ENCODE measurements at places on chromosomes 5 and 9.

GRCh38 chr9:8365466-8366160, 566.0 kb upstream of the DMAC1 start:
- no peak for DNase-seq

DNA sequence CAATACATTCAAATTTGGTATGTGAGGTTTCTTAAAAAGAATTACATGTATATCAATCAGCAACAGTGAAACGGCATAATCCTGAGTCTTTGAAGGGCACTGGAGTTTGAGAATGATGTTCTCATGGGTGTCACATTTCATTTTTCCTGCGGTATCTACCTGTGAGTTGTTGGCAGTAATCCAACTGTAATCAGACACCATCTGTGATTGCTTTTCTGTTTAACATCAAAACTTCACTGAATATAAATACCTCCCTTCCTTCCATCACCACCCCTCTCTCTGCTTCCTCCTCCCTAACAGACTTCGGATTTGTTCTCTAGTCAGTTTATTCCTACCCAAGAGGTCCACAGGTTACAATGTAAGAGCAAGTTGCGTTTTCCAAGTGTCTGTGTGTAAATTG, 275.2 kb upstream of the PCSK5 start:
- no peak for DNase-seq

- DNase-seq, result no peak
Observed at GRCh38 chr5:103345461-103345860, 86.9 kb downstream of the MACIR start.

- DNase-seq, result peak; percentile 77
Observed at GRCh38 chr5:32942225-32942989, 231.3 kb downstream of the NPR3 start.

GRCh38 chr9:19174127-19174912, 47.0 kb upstream of the PLIN2 start:
- DNase-seq, result peak; percentile 90

- DNase-seq, result peak; percentile 37
Observed at GRCh38 chr9:37969130-37969529, 65.2 kb upstream of the SLC25A51 start.

DNA sequence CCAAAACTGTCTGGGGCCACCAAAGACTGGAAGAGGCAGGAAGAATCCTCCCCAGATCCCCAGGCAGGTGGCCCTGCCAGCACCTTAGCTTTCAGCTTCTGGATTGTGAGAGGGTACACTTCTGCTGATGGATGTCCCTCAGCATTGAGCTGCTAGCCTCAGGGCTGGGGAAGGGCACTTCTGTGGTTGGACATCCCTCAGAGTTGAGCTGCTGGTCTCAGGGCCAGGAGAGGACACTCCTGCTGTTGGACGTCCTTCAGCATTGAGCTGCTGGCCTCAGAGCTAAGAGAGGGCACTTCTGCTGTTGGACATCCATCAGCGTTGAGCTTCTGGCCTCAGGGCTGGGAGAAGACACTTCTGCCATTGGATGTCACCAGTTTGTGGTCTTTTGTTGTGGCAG, 83.8 kb upstream of the FCN1 start:
- DNase-seq, result no peak

DNA sequence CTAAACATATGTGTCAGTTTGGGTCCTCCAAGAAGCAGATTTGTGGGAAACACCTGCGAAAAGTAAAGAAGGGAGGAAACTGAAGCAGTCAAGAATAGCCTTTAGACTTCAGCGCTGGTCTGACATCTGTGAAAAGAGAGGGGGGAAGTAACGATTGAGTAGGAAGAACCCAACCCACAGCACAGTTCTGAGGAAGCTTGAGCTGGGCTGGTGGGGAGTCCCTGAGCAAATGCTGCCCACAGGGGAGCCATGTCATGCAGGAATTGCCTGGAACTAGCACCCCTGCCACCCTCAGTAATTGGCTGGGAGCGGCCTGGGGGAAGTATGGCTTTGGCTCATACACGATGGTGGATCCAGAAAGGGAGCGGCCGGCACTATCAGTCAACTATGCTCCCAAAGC, 20.6 kb downstream of the FAM240B start:
- DNase-seq, result no peak

- no peak for DNase-seq
Observed at GRCh38 chr9:127047971-127048370, 74.5 kb downstream of the ANGPTL2 start.

DNA sequence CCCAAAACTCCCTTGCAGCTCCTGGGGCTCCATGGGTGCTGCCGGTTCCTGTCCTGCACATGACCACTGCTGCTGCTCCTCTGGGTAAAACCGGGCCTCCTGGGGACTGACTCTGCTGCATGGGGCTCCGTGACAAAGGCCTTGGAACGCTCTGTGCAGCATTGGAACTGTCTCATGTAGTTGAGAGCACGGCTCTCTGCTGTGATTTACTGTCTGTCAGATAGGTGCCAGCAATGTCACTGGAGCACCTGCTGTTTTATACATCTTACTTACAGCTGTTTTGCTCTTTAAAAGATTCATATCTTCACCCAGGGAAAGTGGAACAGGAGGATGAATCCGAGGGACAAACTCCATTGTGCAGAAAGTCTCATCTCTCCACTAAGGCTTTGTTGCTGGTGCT, 138.1 kb downstream of the YIPF5 start:
- no peak for DNase-seq

- no peak for DNase-seq
Observed at GRCh38 chr5:41406424-41406823, 104.0 kb downstream of the PLCXD3 start.

- no peak for DNase-seq
Observed at GRCh38 chr5:133415906-133416305, 196.4 kb downstream of the FSTL4 start.

- no peak for DNase-seq
Observed at GRCh38 chr5:57243286-57244137, 69.7 kb downstream of the GPBP1 start.

DNA sequence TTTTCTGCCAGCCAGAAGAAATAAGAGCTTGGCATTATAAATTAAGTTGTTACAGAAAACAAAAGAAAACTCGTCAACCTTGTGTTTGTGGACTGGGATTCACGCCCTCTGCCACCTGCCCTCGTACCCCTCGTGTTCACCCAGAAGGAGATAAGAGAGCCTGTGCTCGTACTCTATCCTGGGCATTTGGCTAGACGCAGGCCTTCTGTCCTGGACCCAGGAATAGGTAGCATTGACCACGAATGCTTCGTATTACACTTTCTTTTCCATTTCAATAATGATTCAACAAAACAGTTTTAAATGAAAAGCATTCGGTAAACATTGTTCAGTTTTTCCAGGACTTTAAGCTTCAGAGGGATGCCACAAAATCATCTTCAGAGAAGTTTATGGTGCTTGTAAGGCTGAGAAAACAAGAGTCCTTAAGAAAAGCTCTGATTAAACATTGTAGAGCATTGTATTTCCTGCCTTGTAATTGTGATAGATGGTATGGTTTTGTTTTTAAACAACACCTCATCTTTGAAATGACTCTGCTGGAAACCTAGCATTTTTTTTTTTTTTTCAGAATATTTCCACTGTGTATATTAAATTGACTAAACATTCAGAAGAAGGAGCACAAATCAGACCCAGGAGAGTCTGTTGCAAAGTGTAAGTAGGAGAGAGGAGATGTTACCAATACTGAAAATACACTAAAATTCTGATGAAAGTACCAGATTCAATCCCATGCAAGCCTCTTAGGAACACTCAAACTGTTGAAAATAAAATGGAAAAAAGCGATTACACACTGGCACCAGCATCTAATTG, 27.6 kb downstream of the MTX3 start:
- DNase-seq, result no peak

DNA sequence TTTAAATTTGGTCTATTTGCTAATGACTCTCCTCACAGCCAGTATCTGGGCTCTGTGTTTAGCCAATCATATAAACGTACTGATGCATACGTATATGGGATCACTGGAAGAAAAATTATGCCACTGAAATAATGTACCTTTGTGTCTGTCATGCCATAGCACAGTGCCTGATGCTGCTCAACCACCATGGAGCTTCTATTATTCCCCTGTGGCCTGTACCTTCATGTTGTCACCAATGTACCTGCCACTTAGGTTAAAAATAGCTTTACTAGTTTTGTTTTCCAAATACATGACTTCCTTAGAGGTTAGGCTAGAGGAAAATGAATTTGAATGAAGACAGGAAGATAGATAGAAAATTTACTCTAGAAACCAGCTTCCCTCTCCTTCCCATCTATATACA, 34.6 kb downstream of the HACD4 start:
- DNase-seq, result no peak

DNA sequence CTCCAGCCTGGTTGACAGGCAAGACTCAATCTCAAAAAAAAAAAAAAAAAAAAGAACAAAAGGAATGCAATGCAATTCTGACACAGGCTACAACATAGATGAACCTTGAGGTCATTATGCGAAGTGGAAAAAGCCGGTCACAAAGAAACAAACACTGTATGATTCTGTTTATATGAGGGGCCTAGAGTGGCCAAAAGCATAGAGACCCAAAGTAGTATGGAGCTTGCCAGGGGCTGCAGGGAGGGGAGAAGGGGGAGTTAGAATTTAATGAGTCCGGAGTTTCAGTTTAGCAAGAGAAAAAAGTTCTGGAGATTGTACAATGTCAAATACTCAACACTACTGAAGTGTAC, 33.2 kb upstream of the ASS1 start:
- DNase-seq, result no peak

- DNase-seq, result no peak
Observed at GRCh38 chr5:149030392-149030791, 32.5 kb downstream of the SH3TC2 start.

DNA sequence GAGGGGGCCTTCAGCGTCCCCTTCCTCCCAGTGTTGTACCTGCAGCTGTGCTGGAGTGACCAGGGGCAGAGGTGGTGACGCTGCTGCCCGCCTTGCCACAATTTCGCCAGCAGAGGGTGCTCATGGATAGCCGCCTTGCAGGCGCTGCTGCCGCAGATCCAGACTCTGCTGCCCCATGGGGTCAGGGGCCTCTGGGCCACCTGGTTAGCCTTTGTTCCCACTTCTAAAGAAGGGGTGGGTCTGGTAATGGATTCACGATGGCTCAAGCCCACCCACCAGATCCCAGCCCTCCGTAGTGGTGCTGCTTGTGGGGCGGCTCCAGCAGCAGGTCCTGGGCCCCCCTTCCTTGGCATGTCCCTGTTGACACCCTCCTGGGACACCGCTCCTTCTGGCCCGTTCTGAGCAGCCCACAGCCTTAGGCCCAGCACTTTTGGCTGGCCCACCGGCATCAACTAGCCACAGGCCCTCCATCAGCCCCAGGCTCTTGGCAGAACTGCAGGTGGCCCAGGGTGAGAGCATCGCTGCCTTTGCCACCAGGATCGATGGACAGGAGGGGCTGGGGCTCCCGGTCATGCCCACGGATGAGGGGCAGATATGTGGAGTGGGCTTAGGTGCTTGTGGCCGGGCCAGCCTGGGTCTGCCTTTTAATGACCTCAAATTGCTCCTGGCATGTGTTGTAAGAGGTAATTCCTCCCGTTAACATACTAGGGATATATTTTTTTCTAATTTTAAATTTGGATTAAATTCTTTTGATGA, 57.2 kb downstream of the COL5A1 start:
- peak; percentile 76 for DNase-seq

GRCh38 chr9:19163631-19164030, 36.3 kb upstream of the PLIN2 start:
- DNase-seq, result no peak

- no peak for DNase-seq
Observed at GRCh38 chr9:19701991-19702390, 86.8 kb downstream of the SLC24A2 start.

- DNase-seq, result no peak
Observed at GRCh38 chr5:109223531-109223930, 186.2 kb downstream of the PJA2 start.

GRCh38 chr9:6383551-6384225, 29.3 kb upstream of the UHRF2 start:
- DNase-seq, result no peak

DNA sequence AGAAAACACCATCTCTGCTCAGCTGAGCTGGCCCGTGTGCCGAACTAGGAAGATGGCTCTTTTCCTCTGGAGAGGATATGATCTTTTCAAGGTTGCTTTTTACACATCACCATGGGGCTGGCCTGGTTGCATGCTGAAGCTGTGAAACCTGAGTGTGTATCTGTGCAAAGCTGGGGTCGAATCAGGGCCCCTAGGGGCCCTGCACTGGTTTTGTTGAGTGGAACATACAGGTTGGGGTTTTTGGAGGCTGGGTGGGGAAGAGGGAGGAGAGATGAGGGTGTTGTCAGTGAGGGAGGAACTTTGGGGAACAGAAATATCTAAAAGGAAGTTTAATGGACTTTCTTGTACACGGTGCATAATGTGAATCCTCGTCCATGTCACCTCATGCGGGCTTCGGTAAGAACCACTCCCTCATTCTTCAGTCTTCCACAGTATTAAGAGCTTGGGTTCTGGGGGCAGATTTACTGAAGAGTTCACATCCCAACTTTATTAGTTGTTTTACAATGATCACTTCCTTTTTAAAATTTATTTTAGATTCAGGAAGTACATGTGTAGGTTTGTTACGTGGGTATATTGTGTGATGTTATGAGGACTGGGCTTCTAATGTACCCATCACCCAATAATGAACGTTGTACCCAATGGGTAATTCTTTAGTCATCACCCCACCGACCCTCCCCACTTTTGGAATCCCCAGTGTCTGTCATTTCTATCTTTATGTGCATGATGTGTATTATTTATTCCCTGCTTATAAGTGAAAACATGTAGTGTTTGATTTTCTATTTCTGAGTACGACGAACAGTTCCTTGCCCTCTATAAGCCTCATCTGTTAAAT, 238.2 kb downstream of the NR3C1 start:
- DNase-seq, result no peak

DNA sequence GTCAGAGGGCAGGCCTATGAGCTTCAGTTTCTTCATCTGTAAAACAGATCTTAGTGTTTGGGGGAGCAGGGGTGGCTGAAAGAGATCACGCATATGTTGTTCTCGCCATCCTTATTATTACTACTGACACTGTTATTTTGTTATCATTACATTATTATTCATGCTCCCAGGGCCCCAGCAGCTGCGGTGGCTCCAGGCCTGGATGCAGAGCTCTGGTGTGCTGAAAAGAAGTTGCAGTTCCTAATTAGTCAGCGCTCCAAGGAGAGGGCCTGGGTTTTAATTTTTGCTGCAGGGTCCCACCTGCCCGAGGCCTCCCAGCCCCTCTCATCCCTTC, 19.5 kb downstream of the CXXC5 start:
- peak; percentile 57 for DNase-seq

- no peak for DNase-seq
Observed at GRCh38 chr5:126452477-126452876, 29.3 kb downstream of the GRAMD2B start.

DNA sequence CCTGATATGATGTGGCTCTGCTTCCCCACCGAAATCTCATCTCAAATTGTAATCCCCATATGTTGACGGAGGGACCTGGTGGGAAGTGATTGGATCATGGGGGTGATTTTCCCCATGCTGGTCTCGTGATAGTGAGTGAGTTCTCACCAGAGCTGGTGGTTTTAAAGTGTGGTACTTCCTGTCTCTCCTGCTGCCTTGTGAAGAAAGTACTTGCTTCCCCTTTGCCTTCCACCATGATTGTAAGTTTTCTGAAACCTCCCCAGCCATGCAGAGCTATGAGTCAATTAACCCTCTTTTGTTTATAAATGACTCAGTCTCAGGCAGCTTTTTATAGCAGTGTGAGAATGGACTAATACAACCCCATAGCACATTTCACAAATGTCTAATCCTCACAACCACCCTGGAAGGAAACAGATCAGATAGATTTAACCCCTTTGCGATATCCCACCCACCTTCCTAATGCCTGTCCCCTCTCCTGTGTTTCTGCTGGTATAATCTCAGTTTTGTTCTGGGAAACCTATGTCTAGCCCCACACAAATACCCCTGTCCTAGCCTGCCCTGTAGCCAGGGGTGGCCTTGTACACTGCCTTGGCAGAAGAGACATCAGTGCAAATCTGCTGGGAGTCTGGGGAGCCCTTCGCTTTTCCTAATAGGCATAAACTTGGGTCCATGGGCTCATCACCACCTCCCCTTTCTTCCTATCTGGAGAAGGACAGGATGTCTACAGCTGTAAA, 157.0 kb upstream of the RAI14 start:
- DNase-seq, result peak; percentile 28
